NCI-H2081 treated with DMSO at 0.1 percent for 48 hours (cell line): ENCODE measurements at places on chromosomes 7 and 10.

DNA sequence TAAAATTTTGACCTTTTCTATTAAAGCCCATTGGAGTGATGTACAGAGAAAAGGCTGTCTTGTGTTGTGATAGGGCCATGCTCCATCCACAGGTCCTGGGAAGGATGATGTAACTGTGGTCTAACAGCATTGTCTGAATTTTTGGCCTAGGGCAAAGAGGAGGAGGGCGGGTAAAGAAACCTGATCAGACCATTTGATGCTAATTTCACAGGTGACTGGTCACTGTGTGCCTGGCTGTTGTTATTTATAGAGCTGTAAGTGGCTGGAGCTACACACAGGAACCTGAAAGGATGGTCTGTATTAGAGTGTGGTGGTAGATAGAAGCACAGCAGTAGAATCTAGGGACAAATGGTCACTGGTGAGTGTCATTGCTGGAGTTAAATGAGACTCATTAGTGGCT, 182.1 kb downstream of the AUTS2 start:
- DNase-seq, result peak; percentile 94

GRCh38 chr7:30987936-30988335, 24.2 kb downstream of the GHRHR start:
- DNase-seq, result no peak

DNA sequence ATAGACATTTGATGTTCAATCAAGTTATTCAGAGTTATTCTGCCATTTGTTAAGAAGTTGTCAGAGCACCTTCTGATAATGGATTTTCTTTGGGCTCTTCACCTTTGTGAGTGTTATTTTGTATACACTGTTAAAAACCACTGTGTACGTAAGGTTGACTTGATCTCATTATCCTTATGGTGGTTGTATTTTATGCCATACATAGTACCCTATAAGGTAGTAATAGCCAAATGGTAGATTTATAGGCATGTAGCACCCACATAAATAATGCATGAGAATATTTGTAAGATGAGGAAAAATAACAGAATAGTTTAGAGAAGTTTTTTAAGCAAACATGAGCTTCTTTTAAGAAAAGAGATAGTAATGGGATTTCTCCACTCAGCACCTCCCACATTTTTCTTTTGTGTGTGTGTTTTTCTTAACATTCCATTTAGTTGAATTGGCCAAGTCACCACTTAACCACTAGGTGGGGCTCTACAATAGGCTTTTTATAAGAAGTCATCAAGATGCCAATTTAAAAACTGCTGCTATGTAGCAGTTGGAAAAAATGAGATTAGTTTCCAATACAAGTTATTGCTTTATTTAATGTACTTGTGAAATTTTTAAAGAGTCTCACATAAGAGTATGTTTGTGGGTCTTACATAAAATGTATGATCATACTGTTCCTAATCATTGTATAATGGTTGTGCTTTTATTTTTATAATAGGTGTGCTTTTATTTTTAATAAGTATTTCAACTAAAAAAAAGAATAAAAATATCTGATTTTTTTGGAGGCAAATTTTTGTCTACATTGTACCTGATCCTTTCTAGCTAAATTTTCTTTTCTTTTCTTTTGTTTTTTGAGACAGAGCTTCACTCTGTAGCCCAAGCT, 41.1 kb upstream of the STMP1 start:
- peak; percentile 31 for DNase-seq

DNA sequence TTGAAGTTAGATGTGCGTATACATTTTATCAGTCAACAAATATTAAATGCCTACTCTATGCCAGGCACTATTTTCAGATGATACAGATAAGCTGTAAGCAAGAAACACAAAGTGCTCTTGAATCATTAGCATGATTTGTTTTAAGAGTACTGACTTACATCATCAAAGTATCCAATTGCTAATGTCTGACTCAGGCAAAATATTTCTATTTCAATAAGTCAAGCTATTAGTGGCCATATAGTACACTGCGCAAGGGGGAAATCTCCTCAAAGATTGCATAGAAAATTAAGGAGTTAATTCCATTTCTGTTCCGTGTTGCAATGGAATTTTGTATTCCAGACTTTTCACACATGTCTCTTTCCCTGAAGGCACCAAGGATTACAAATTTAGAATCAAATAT, 46.1 kb upstream of the DNAJC1 start:
- DNase-seq, result no peak

DNA sequence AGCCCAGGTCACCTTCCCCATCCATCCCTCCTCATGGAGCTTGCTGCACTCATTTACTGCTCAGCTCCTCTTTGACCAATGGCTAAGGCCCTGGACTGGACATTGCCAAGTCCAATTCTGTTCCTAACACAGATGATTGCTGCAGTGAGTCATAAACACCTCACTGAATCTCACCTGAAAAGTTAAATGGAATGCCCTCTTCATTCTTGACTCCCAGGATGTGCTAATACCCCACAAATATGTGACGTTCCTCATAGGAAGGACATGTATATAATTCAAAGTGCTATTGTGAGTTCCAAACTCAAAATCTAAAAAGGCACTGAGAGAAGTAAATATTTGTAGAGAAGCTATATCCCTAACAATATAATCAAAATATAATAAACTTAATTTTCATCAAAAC, 73.5 kb upstream of the DLX6 start:
- no peak for DNase-seq

GRCh38 chr7:128833148-128833945, 3.1 kb downstream of the FLNC start:
- no peak for DNase-seq

DNA sequence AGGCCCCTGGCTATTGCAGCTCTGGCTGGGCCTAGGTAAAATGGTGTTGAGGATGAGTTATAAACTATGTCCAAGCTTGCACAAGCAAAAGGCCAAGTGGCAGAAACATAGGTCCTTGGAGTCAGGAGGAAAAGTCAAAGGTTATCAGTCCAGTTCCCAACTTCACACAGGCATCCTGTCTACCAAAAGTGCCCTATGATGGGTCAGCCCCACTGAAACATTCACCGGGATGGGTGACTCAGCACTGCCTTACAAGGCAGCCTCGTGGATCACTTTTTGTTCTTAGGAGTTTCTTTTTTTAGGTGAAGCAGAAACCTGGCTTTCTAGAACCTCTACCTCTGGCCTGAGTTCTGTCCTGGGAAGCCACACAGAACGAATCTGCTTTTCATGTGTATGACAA, 158.8 kb upstream of the LYZL2 start:
- no peak for DNase-seq

GRCh38 chr7:142500366-142500765, 242.5 kb upstream of the PRSS58 start:
- DNase-seq, result no peak

DNA sequence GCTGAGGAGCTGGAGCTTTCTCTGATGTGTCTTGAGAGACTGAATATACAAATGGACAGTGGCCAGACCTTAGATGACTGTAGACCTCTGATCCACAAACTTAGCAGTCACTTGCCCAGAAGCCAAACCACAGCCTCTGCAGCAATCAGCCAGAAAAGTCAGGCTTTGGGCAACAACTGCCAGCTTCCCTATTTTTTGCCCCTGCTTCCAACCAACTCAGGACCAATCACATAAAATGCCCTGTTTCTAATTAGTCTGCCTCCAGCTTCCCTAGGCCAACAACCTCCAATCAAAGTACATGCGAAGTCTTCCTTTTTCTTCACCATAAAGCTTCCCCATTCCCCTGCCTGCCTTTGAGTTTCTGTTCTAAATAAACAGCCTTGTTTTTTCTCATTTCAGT, 37.8 kb upstream of the CACUL1 start:
- DNase-seq, result no peak

DNA sequence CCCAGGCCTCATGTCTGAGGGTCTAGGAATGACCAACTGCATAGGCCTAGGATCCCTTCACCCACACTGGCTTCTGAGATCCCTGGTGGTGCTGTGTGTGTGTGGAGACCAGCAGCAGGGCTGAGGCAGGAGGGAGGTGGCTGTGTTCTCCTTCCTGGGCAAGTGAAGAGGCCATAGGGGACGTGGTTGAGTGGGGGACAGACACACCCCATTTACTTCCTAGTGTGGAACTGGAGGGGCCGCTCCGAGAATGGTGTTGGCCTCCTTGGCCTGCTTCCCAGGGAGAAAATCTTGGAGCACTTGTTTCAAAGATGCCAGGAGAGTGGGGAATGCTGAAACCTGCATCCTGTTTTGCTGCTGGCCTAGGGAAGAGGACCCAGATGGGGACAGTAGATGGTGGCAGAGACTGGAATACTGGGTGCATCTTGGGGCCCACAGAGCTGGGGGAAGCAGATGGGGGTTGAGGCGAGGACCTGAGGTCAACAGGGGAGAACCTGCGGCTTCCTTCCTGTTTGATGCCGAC, 19.1 kb downstream of the UBTD1 start:
- no peak for DNase-seq

DNA sequence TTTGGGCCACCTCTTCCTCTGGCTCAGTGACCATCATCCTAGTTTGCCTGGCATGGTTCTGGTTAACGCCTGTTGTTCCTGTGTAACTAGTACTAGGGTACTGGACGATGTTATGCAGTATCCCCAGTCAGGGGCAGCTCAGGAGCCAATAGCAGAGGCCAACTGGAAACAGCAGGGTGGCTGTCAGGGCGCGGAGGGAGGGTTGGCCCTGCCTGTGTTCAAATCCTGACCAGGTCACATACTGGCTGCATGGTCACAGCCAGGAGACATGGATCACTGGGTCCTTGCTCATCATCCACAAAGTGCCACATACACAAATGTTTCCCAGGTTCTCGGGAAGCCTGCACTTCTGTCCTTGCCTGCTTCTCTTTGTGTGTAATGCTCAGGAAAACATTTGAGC, 12.3 kb upstream of the RBP3 start:
- no peak for DNase-seq

DNA sequence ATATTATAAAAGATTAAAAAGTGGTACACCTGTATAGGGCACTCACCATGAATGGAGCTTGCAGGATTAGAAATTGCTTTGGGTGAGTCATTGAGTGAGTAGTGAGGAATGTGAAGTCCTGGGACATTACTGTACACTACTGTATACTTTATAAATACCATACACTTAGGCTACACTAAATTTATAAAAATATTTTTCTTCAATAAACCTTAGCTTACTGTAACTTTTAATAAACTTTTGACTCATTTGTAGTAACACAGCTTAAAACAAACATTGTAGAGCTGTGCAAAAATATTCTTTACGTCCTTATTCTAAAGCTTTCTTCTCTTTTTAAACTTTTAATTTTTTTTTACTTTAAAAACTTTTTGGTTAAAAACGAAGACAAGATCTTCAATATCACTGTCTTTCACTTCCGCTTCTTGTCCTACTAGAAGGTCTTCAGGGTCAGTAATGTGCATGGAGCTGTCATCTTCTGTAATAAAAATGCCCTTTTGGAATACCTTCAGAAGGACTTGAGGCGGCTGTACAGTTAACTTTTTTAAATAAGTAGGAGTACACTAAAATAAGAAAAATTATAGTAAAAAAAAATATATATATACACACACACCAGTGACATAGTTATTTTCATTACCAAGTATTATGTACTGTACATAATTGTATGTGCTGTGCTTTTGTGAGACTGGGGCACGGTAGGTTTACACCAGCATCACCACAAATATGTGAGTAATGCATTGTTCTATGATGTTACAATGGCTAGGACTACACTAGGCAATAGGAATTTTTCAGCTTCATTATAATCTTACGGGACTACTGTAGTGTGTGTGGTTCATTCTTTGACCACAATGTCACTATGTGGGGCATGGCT, 3.5 kb downstream of the STK31 start:
- no peak for DNase-seq

- DNase-seq, result no peak
These were observed 61.9 kb upstream of the PTPRZ1 start for GRCh38 chr7:121810831-121811672.

DNA sequence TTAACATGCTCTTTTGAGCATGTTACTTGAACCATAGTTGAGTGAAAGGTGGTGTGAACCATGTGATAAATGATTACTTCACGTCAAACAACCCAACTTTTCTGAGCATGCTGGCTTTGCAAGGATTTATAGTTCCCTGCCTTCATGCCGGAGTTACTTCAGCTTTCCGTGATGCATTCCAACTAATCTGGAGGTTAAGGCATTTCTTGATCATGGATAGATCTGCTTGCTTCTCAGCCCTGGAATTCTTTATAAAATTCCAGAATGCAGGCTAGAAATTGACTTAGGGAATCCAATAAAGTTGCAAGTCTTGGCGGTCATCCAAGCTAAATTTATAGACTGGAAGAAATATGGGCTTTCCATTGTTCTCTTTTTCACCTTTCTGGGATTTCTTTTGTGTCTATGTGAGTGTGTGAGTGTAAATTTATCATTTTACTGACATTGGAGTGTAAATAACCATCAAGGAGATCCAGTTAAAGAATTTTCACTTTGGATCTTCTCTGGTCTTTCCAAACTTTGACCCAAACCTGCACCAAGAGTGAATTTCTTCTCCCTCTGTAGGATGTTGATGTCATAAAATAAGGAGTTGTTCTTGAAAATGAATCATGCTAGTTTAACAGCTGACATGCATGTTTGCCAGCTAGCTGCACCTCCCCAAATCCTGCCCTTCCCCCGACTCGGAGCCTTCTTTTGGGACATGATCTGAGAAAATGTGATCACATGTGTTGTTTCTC, 289.0 kb downstream of the TWIST1 start:
- DNase-seq, result no peak

- no peak for DNase-seq
These were observed 626 bp upstream of the BMS1 start for GRCh38 chr10:42781893-42782445.

GRCh38 chr7:137916564-137916963, 69.8 kb upstream of the DGKI start:
- no peak for DNase-seq

- DNase-seq, result no peak
These were observed 362.0 kb downstream of the ZNF248 start for GRCh38 chr10:37495415-37495814.

DNA sequence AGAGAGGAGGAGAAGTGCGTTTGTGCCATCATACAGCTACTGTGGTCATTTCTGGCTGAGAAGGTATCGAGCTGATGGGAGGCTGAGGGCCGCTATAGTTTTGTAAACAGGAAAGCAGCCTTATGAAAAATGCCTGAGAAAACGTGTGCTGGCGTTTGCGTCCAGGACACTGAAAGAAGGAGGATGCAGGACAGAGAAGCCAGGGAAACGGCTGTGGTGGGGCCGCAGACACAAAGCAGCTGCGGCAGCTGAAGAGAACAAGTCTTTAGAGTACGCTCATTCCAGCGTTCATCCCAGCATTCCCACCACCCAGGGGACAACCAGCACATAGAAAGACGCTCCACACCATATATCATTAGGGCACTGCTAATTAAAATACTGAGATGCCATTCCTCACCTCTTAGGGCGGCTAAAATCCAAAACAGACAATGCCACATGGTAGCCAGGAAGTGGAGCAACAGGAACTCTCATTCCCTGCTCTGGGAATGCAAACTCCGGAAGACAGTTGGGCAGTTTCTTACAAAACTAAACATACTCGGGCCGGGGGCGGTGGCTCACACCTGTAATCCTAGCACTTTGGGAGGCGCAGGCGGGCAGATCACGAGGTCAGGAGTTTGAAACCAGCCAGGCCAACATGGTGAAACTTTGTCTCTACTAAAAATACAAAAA, 18.4 kb downstream of the GNA12 start:
- no peak for DNase-seq

GRCh38 chr10:87093632-87094372, 841 bp downstream of the GLUD1 start:
- no peak for DNase-seq
